ENCODE measurements at places on chromosomes 7 and 10. TPM values are rescaled to one million over a fixed set of nuclear protein-coding genes. Genes with fewer than 3 reads are reported as not detected.

The METTL27 gene
- not detected for total RNA-seq

The OR6B1 gene
- not detected for total RNA-seq

The TMEM176B gene
- total RNA-seq: 60.6 TPM

The PAX4 gene
- total RNA-seq: not detected

The APBB1IP gene
- 7.4 TPM for total RNA-seq

The TSPAN13 gene
- total RNA-seq: 13.8 TPM

The DLX5 gene
- 3.7 TPM for total RNA-seq

The PTPRZ1 gene
- total RNA-seq: 8.1 TPM

The BLNK gene
- total RNA-seq: 8.8 TPM

The LIPJ gene
- not detected for total RNA-seq

The GBX1 gene
- total RNA-seq: not detected

The EFCAB10 gene
- total RNA-seq: not detected

The TWNK gene
- total RNA-seq: 5.2 TPM

The RNF148 gene
- 1.7 TPM for total RNA-seq

The SNX8 gene
- total RNA-seq: 8.3 TPM

The GNGT1 gene
- total RNA-seq: not detected

The HOXA11 gene
- 9.8 TPM for total RNA-seq

The CYP2E1 gene
- 2.9 TPM for total RNA-seq

The CARD11 gene
- 2.9 TPM for total RNA-seq

The CLDN12 gene
- total RNA-seq: 21.4 TPM

The EEPD1 gene
- 9.8 TPM for total RNA-seq

The PSD gene
- total RNA-seq: 6.4 TPM

The ODAD2 gene
- 0.25 TPM for total RNA-seq

The RADIL gene
- 16.5 TPM for total RNA-seq

The OPN4 gene
- total RNA-seq: not detected

The TRPV5 gene
- not detected for total RNA-seq

The PRLHR gene
- 23.1 TPM for total RNA-seq

The OR13A1 gene
- total RNA-seq: not detected
